Left renal pelvis (tissue), 4 donors: ENCODE measurements at places on chromosomes 16 and 17.

DNA sequence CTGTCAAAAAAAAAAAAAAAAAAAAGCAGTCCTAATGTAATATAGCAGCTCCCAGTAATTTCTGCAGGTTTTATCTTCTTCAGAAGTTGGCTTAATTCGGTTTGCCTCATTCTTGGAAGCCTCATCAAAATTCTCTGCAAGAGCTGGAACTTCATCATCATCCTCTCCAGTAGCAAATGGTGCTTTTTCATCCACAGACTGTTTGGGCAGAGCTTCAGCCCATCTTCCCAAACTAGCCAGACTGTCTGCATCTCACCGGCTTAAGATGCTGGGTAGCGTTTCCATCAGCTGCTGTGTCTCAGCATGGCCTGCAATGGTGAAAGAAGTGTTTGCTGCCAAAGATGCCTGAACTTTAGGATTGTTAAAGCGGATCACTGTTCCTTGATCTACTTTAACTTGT, 112.6 kb downstream of the AIPL1 start:
- DNase-seq, result no peak

DNA sequence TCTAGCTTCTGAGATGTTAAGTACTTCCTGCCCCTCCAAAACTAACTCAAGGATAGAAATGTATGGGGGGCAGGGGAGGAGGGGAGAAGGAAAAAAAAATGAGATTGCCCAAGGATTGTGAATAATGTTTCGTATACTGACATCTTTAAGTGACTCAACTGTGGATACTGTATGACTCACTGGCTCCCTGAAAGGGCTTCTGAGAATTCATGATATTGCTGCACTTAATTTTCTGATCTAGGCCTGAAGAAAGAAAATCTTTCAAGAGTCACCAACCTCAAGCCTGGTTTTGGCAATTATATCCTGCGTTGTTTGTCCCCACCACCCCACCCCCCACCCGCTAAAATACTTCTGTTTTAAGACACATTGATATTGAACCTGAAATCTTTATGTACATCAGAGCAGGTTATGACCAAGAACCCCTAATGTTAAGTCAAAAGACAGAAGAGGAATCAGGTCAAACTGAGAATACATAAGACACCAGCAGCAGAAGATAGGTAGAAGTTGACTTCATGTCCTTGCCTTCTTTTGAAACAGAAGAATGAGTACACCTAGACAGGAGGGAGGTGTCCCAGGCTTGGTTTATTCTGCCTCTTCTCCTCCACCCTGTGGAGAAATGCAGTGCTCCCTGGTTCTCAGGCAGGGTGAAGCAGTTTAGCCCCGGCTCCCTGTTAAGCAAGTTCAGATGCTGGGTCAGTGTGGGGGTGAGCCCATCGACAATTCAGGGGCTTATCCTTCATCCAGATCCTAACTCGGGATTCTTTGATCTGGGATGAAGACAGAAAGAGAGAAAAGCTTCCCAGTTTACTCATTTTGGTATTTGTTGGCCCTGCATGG, 3.3 kb upstream of the FBXL20 start:
- no peak for DNase-seq

DNA sequence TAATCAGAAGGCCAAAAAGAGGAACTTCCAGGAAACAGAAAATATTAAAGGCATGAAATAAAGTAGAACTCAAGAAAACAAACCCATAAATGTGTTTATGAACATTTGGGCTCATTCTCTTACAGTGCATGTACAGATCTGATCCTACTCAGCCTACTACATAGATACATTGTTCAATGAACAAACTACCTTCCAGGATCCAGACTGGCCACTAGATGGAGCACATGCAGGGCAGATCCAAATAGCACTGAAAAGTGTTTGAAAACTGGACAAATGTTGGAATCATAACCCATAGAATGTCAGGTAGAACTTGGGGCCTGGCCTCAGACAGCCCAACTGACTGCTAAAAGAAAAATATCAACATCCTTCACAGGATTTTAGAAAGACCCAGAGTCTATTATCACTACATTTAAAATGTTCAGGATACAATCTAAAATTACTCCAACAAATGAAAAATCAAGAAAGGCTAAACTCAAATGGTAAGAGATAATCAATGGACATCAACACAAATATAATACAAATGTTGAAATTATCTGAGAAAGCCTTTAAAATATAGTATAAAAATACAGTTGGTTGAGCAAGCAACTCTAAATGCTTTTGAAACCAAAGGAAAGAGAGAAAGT, 122.4 kb upstream of the NUDT7 start:
- DNase-seq, result no peak

DNA sequence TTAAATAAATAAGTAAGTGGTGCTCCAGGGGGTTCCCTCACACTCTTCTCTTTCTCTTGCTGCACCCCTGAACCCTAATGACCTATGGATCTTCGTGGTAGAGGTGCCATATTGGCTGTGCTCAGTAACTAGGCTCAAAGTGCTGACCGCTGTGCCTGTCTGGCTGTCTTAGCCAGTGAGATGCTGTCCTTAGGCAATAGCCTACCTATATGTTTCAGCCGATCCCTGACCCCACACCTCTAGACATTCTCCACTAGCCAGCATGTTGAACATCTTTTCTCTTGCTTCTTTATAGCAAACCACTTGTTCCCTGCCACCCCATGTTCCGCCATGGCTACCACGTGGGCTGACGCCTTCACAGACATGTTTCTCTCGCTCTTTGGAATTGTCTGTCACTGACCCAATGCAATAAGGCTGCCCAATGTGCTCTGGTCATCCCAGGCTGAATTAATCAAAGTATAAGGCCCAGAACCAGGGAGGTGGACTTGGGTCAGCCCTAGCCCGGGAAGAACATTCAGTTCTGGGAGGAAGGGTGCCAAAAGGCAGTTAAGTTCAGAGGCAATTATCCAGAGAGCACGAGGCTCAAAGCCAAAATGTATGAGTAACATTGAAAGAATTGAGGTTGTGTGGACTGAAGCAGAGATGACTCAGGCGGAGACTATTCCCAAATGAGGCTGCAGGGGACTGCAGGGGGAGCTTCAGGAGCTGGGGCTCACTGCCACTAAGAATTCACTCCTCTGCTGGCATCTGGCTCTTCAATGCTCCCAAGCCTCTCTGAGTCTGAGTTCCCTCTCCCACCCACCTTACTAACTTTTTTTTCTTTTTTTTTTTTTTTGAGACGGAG, 28.7 kb upstream of the TNRC6A start:
- no peak for DNase-seq

- no peak for DNase-seq
These were observed 514 bp downstream of the THRA start for GRCh38 chr17:40063187-40063771.

DNA sequence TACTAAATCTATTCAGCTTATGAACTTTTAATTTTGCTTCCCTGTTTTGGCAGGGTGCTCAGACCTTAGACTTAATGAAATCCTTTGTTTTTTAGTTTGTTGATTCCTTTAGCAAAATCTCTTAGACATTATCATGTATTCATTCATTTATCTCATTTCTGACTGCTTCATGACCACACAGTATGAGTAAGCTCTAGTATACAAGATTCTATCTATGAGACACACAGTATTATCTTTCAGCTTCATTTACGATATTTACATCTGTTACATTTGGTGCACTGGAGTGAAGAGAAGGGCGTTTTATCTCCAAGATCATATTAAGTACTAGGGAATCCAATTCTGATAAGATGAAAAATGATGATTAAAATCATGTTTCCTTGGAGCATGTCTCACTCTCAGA, 448.1 kb upstream of the CA10 start:
- no peak for DNase-seq

- DNase-seq, result no peak
These were observed 3.9 kb downstream of the RAB40B start for GRCh38 chr17:82694647-82695046.

DNA sequence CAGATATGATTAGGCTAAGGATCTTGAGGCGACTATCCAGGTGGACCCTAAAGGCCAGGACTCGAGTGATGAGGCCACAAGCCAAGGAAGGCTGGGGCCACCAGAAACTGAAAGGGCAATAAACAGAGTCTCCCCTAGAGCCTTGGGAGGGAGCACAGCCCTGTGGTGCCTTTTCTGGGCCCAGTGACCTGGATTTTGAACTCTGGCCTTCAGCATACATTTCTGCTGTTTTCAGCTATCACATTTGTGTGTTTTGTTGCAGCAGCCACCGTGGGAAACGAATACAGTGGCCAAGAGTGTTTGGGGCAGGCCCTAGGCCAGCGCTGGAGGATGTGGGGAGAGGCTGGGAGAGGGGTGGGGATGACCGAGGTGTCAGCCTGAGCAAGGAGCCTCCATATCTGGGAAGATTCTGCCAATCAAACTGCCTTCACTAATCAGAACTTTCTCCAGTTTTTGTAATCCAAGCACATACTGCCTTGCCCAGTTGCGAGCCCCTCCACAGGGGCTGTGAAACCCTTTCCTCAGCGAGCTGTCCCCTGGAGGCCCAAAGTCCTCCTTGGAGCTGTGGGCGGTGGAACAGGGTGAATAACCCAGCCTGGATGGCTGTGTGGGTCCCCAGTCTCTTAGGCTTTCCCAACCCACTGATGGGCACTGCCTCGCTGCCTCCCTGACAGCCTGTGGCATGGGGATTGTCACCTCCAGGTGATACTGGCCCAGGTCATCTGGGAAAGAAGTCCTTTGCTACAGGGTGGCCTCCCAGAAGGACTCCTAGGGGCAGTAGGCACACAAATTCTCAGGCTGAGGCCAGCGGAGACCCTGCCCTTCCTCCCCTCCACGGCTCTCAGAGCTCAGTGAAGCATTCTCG, 16.8 kb downstream of the B9D1 start:
- no peak for DNase-seq

GRCh38 chr16:85266857-85267256, 154.6 kb upstream of the CIBAR2 start:
- DNase-seq, result no peak

- DNase-seq, result no peak
These were observed 81.2 kb downstream of the CREBBP start for GRCh38 chr16:3799354-3799753.

- DNase-seq, result no peak
These were observed 13.6 kb downstream of the VASN start for GRCh38 chr16:4385066-4385788.

- no peak for DNase-seq
These were observed 19.3 kb upstream of the SLC35G3 start for GRCh38 chr17:35213412-35213940.

GRCh38 chr17:39084558-39084957, 66.9 kb downstream of the PLXDC1 start:
- no peak for DNase-seq

DNA sequence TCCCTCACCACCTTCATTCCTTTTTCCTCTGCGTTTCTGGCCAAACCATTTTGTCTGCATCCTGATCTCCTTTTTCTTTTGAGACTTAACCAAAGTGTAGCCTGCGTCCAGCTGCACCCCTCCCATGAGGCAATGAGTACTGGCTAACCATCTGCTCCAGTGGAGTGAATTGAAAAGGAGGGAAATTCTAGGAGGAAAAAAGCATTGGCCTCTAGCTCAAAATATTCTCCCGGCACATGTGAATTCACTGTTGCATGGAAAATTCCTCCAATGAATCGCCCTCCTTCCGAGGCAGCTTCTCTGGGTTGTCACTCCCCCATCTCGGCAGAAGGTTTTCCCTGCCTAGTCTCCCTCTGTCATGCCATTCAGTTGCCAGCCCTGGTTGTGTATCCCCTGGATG, 5.6 kb downstream of the RAP1GAP2 start:
- no peak for DNase-seq

DNA sequence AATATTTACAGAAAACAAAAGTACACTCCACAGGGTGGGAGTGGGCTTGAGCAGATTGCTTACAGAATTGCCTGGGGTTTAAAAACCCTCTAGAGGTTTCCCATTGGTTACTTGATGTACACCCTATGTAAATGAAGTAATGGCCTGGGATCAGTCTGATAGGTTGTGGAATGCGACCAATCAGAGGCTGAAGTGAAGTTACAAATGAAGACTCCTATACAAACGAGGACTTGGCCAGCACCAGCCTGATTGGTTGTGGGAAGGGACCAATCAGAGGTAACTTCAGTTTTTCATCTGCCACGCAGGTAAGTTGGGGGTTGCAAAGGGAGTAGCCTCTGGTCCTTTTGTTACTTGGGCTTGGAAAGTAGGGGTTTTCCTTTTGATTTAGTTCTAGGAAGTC, 8.8 kb downstream of the EEF2K start:
- no peak for DNase-seq

- DNase-seq, result no peak
These were observed 86.5 kb downstream of the ENGASE start for GRCh38 chr17:79160980-79161636.
